ENCODE measurements at places on chromosomes 13 and 19. TPM values are rescaled to one million over a fixed set of nuclear protein-coding genes. Genes with fewer than 3 reads are reported as not detected.

The NKPD1 gene
- not detected for total RNA-seq

The CARM1 gene
- total RNA-seq = 48.6 TPM

The ZNF613 gene
- 1.3 TPM for total RNA-seq

The HTR2A gene
- total RNA-seq = 0.55 TPM

The METTL21C gene
- not detected for total RNA-seq

The SLITRK5 gene
- total RNA-seq = under 0.01 TPM

The ZNF563 gene
- total RNA-seq = 2.8 TPM

The F2RL3 gene
- 9.4 TPM for total RNA-seq

All from gastrocnemius medialis (tissue), 4 donors.